ENCODE measurements at places on chromosomes 1 and 21.

- no peak for DNase-seq
These were observed 61.4 kb downstream of the MEF2D start for GRCh38 chr1:156439036-156439776.

DNA sequence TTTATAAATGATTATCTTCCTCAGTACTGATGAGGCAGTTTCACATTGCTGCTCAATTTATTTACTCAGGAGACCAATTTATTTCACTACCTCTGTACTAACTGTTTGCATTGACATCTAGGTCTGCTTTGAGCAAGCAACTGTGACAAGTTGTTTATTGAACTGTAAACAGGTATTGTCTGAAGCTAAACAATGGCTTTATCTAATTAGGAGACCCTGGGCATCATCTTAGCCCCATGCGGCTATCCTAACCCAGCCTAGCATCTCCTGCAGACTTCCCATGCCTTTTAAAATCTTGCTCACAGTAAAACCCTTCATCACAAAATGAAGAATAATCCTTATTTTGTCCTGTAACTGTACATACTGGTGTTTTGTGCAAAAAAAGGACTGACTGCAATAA, 348.2 kb downstream of the RWDD3 start:
- no peak for DNase-seq

DNA sequence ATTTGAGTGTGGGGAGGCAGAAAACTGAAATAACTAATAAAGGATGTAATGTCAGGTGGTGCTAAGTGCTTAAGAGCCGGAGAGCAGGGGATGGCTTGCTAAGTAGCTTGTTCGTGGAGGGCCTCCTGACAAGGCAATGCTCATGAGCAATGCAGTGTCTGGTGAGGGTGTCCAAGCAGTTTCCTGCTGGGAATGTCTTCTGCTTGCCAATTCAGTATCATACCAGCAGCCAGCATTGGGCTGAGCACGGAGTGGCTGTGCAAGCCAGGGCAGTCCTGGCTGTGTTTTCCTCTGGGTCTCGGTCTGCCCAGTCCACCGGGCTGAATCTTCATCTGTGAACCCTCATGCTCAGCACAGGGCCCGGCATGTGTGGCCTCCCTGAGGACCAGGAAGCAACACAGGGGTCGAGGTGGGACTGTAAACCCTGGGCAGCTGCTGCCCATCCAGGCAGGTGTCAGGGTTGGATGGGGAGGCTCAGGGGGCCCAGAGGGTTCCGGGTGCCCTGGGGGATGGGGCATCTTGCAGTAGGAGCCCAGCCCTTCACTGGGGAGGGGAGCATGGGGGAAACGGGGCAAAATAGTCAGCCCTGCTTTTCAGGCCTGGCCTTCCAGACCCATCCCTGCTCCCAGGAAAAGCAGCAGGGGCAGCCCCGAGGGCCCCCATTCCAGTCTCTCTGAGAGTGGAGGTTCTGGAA, 27.5 kb downstream of the EDN2 start:
- DNase-seq: no peak

DNA sequence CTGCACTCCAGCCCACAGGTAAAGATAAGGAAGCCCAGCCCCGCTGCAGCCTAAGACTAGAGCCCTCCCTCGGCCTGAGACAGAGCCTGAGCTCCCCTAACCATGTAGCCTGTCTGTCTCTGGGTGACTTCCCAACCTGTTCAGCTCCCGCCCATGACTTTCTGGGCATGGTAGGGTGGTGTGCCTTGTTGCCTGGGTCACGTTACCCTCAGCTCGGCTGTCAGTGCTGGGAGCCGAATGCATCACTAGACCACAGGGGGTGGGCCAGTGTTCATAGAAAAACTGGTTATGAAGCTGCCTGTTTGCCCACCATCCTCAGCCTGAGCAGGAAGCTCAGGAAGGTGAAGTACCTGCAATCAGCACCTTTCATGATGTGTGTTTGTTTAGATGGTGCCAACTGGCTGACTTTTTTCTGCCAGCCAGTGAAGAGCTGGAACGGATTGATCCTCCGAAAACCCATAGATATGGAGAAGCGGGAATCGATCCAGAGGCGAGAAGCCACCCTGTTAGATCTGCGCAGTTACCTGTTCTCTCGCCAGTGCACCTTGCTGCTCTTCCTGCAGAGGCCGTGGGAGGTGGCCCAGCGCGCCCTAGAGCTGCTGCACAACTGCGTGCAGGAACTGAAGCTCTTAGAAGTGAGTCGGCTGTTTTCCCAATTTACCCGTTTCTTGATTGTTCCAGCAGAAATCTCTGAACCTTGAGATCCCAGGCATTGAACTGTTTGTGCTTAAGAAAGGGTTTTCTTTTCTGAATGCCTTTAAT, 43.9 kb upstream of the PWP2 start:
- no peak for DNase-seq

GRCh38 chr1:11169202-11169601, 20.0 kb upstream of the ANGPTL7 start:
- DNase-seq: no peak

DNA sequence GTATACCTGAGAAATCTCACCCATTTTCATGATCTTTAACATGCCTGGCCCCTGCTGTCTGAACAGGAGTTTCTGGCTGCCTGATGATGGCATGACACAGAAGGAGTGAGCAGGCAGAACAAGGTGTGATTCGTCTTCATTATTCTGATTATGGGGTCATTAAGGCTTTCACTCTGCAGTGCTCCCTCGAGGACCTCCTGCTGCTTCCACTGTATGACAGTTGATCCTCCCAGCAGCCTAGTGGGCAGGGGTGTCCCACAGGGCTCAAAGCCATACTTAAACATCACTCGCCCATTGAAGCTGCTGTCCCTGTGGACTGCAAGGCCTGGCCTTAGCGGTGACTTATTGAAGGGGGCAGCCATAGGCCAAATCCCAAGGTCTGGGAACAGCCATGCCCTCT, 12.7 kb upstream of the PARS2 start:
- DNase-seq: no peak

All from stimulated activated CD4-positive, alpha-beta T cell treated with anti-CD3 and anti-CD28 coated beads, TNF-alpha, amount 100 ng/mL, for 1 hour (primary cell).